Fibroblast of skin of right biceps (primary cell): ENCODE measurements at places on chromosomes 7 and 10.

GRCh38 chr7:44309271-44310091, 15.9 kb downstream of the CAMK2B start:
- DNase-seq = peak; percentile 60

GRCh38 chr7:114110666-114111065, 191.9 kb upstream of the PPP1R3A start:
- no peak for DNase-seq

GRCh38 chr7:13846386-13846785, 143.1 kb downstream of the ETV1 start:
- peak; percentile 19 for DNase-seq

- peak; percentile 93 for DNase-seq
Observed at GRCh38 chr7:1924258-1924817, 254.3 kb downstream of the ELFN1 start.

DNA sequence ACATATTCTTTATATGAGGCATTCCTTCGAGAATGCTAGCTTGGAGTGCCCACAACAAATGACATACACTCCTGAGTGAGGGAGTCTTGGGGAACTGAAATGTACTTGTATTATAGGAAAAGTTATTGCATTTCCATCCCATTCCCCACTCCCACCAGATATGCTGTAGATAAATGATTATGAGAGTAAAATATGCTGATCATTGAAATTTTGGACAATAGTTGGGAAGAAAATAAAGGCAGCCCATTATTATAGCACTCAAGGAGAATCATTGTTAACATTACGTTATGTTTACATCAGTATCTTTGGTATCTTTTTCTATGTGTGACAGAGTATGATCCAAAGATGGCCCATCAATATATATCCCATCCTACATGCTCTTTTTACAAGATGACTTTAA, 194.4 kb downstream of the GATA3 start:
- no peak for DNase-seq

- peak; percentile 55 for DNase-seq
Observed at GRCh38 chr7:48188776-48189520, 17.7 kb downstream of the ABCA13 start.
